ENCODE measurements at places on chromosomes 2 and 18. TPM values are rescaled to one million over a fixed set of nuclear protein-coding genes. Genes with fewer than 3 reads are reported as not detected.

DNA sequence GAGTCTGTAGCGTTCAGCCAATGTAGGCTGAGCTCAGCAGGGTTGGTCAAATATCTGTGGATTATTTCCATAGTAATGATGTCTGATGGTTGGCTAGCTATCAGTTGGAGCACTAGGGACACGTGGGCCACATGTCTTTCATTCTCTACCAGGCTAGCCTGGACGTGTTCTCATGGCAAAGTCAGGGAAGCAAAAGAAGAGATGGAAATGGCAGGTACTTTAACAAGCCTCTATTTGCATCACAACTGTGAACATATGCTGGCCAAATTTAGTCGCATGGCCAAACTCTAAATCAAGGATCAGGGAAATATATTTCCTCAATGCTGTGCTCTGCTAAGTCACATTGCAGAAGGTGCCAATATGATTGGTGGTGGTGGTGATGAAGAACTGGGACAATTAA is 371.6 kb upstream of the CHST9 start:
- no peak for DNase-seq
- no peaks in the 10 kb centered on the region for H3K27me3 ChIP-seq
- no peak overlapping the region for H3K27ac ChIP-seq
- H3K4me3 ChIP-seq = no peak overlapping the region
- H3K4me1 ChIP-seq = no peaks in the 10 kb centered on the region

GRCh38 chr2:190964170-190964795 is 49.7 kb downstream of the STAT1 start:
- H3K4me3 ChIP-seq = no peak overlapping the region
- peak overlapping the region; percentile 18 for H3K27ac ChIP-seq
- peaks cover 75% of the 10 kb centered on the region for H3K36me3 ChIP-seq
- no peaks in the 10 kb centered on the region for H3K27me3 ChIP-seq

GRCh38 chr18:47983946-47984345 is 53.5 kb upstream of the SMAD2 start:
- DNase-seq = no peak
- H3K4me3 ChIP-seq = no peak overlapping the region
- H3K27me3 ChIP-seq = no peaks in the 10 kb centered on the region
- H3K4me1 ChIP-seq = no peaks in the 10 kb centered on the region
- H3K27ac ChIP-seq = no peak overlapping the region

- peak; percentile 83 for DNase-seq
- peaks cover 8% of the 10 kb centered on the region for H3K4me1 ChIP-seq
- no peak overlapping the region for H3K4me3 ChIP-seq
- no peaks in the 10 kb centered on the region for H3K36me3 ChIP-seq
- H3K27ac ChIP-seq = peak overlapping the region; percentile 61
- no peaks in the 10 kb centered on the region for H3K27me3 ChIP-seq
These were observed 162.9 kb upstream of the APCDD1 start for GRCh38 chr18:10291568-10291981.

GRCh38 chr2:171432969-171433762 is 624 bp downstream of the METTL8 start:
- H3K27ac ChIP-seq = peak overlapping the region; percentile 82
- peaks cover 23% of the 10 kb centered on the region for H3K36me3 ChIP-seq
- peaks cover 12% of the 10 kb centered on the region for H3K4me1 ChIP-seq

GRCh38 chr18:57780318-57780705 is 22.8 kb downstream of the ATP8B1 start:
- H3K4me3 ChIP-seq = peak overlapping the region; percentile 41
- H3K27ac ChIP-seq = peak overlapping the region; percentile 62
- no peaks in the 10 kb centered on the region for H3K36me3 ChIP-seq
- peaks cover 61% of the 10 kb centered on the region for H3K4me1 ChIP-seq
- peak; percentile 24 for DNase-seq

Gene ABCG8
- not detected for total RNA-seq

DNA sequence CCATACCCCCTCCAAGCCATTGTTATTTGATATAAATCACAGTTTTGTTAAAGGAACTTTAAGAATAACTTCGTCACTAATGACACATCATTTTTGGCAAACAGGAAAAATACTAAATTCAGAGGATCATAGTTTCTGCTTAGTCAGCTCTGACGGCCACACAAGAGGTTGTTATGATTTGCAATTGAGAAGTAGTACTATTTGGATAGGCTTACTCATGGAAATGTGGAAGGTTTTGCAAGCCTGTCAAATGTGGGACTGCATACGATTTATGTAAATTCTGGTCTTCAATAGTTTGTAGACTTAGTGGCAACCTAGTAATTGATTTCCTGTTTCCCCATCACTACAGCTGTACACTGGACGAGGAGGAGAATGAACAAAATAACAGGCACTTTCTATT is 108.1 kb downstream of the ARHGEF33 start:
- peaks cover 54% of the 10 kb centered on the region for H3K36me3 ChIP-seq
- no peaks in the 10 kb centered on the region for H3K27me3 ChIP-seq
- H3K4me3 ChIP-seq = no peak overlapping the region
- peak; percentile 95 for DNase-seq

DNA sequence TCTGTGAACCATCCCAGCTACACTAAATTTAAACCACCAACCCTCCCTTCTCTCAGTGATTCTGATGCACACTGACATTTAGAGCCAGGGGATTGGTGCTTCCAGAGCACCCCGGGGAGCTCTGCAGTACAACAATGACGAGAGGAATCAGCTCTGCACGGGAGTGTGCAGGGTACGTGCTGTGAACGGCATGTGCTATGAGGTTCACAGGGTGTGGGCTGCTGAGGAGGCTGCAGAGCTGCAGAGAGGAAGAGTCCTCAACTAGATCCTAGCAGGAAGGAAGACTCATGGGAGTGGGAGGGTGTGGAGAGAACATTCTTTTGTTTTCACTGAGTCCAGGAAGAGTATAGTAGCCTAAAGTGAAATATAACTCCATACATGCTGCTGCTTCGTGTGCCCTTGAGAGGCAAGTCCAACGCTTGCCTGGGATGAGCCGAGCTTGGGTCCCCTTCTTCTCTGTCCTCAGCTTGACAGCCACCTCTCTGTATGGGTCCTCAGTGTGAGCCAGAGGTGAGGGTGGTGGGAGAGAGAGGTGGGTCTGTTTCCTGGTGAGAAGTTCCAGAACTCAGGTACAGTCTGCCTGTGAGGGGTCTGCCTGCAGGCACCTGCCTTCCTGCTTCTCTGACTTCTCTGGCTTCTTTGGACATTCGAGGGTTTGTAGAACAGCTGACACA is 118.8 kb downstream of the CTIF start:
- peak overlapping the region; percentile 51 for H3K27ac ChIP-seq
- H3K4me3 ChIP-seq = no peak overlapping the region
- H3K27me3 ChIP-seq = no peaks in the 10 kb centered on the region
- peaks cover 40% of the 10 kb centered on the region for H3K4me1 ChIP-seq
- peak; percentile 60 for DNase-seq
- no peaks in the 10 kb centered on the region for H3K36me3 ChIP-seq

GRCh38 chr2:11026286-11026921 is 114.7 kb downstream of the KCNF1 start:
- H3K4me1 ChIP-seq = no peaks in the 10 kb centered on the region
- H3K27me3 ChIP-seq = peaks cover 15% of the 10 kb centered on the region
- no peaks in the 10 kb centered on the region for H3K36me3 ChIP-seq
- H3K4me3 ChIP-seq = no peak overlapping the region

Gene AMER3
- not detected for total RNA-seq

Measured in GM23248 (cell line).